ENCODE measurements at places on chromosomes 6 and 20.
A peak's percentile ranks its signal among the peaks of the same experiment; 100 is the strongest.

DNA sequence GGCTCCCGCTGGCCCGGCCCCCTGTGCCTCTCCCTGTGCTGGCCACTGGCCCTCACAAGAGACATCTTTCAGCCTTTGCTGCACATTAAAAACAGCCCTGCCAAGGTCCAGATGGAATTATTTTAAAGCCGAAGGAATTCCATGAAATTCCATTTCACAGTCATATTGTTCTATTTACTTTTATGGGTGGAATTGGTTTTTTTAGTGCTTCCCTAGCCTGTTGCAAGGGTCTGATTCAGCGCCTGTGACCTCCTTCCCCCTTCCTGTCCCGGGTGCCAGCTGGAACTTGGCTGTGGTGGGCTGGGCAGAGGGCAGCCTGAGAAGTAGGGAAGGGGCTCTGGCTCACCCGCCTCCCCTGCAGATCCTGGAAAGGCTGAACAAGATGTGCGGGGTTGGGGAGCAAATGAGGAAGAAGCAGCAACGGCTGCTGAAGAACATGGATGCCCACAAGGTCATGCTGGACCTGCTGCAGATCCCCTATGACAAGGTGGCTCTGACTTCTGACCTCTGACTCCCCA lies 34.3 kb downstream of the UQCC2 start:
- DNase-seq, result no peak

- DNase-seq, result peak; percentile 76
Observed at GRCh38 chr6:134741200-134741536, 208.7 kb downstream of the ALDH8A1 start.

DNA sequence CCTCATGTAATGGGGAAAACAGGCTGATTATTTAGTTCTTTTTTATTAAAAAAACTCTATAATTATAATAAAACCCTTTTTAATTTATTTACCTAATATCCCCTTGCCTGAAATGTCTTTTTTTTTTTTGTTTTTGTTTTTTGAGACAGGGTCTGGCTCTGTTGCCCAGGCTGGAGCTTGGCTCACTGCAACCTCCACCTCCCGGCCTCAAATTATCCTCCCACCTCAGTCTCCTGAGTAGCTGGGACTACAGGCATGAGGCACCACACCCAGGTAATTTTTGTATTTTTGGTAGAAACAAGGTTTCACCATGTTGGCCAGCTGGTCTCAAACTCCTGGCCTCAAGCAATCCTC lies 30.3 kb upstream of the HBS1L start:
- no peak for DNase-seq

GRCh38 chr20:32651537-32651936 lies 22.2 kb downstream of the C20orf203 start:
- DNase-seq, result no peak

GRCh38 chr20:36984257-36984638 lies 32.7 kb upstream of the SAMHD1 start:
- DNase-seq, result no peak

DNA sequence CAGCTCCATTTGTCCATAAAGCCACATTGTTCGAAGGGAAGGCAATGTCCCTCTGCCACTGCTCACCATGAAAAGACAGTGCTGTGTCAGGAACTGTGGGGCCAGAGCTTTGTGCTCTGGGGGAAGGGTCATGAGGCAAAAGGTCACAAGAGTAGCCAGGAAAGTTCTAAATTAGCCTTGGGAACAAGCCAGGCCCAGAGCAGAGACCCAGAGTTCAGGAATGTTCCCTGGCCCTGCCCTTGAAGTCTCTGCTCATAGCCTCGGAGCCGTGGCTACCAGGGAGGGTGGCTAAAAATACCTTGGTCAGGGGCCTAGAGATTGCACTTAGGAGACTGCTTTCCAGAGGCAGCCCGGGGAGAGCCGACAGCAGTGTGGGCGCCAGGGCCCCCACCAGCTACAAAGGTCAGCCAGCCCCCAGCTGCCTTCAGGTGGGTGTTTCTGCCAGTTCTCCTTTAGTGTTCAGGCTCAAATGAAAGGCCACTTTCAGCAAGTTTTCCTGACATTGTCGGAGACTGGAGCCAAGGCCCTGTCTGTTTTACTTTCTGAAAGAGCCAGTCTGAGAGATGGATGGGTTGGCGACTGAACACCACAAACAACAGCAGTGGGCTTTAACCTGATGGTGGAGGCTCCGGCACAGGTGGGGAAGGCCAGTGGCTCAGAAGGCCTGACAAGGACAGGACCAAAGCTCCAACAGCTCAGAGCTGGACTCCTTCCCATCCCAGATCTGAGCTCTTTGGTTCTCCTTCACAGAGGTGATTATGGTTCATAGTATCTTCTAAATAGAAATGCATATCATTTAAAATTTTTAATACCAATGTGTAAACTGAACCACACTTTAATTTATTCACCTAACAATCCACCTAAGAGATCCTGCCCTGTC lies 76.2 kb downstream of the CDH26 start:
- DNase-seq, result peak; percentile 57

DNA sequence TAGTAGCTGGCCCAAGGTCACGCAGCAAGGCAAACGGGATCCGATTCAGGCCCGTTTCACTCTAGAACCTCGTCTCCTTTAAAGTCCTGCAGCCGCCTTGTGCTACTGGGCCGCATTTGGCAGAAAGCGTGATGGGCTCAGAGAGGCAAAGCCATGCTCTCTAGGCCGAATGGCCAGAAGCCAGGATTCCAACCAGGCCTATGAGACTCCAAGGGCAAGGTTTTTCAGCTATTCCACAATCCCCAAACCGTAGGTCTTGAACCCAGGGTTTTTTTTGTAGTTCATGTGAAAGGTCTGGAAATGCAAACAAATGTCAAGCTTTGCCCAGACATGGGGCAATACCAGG lies 174.1 kb downstream of the PREX1 start:
- DNase-seq, result no peak

GRCh38 chr6:153405931-153406330 lies 274.8 kb upstream of the RGS17 start:
- DNase-seq, result no peak

Data from Ammon's horn (tissue), 1 donor.